Cardiac muscle cell (in vitro differentiated cells and primary cell): ENCODE measurements at places on chromosomes 12 and 14. TPM values are rescaled to one million over a fixed set of nuclear protein-coding genes. Genes with fewer than 3 reads are reported as not detected.

- no peak for DNase-seq
Observed at GRCh38 chr12:4153343-4153892, 120.1 kb upstream of the CCND2 start.

DNA sequence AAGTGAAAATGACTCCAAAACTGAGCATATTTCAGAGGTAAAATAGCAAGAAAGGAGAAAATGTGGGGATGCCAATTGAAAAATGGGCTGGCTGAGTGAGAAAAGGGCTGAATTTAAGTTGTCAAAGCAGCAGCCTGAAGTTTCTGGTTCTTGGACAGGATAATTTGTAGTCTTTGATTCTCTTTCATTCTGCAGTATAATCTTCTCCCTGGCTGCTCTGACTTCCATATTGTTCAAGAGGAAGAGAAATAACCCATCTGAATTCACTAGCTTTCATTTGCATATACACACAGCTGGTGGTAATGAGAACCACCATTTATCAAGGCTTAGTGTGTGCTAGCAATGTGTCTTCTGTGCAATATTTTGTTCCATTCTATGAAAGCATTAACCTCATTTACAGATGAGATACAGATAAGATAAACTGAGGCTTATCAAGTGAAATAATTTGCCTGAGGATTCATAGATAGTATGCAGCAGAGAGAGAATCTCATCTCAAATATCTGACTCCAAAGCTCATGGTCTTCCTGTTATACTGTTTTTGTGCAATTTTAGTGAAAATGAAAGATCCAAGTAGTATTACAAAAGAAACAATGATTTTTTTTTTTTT, 184.2 kb downstream of the TMTC2 start:
- no peak for DNase-seq

- no peak for DNase-seq
Observed at GRCh38 chr12:126914170-126914793, 1352.7 kb upstream of the TMEM132C start.

GRCh38 chr12:60666895-60667294, 1071.1 kb downstream of the SLC16A7 start:
- DNase-seq = no peak

GRCh38 chr14:101737414-101738339, 23.8 kb upstream of the PPP2R5C start:
- no peak for DNase-seq

DNA sequence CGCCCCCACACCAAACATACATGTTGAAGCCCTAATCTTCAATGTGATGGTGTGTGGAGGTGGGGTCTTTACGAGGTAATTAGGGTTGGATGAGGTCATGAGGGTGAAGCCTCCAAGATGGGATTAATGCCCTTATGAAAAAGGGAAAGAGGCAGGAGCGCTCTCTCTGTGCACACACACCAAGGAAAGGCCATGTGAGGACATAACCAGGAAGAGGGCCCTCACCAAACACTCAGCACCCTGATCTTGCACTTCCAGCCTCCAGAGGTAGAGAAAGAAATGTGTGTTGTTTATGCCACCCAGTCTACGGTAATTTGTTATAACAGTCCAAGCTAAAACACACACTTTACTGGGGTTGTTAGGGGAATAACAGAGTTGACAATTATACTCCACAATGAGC, 14.6 kb upstream of the PITPNM2 start:
- no peak for DNase-seq

DNA sequence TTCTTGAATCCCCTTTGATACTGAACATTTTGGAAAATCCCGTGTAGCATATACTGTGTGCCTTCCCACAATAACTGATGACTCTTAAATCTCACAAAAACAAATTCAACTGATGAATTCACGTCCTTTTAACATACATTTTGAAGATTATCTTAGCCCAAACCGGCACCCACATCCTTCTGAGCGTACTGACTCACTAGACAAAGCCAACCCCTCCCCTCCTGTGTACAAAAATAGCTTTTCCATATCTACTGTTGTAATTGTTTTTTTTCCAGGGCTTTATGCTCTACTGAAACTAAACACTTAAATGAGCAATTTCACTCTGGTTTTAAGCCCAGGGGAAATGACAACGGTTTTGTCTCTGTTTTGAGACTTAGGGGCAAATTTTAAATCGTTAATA, 109.4 kb upstream of the ATF7IP start:
- no peak for DNase-seq

- no peak for DNase-seq
Observed at GRCh38 chr14:70731447-70732239, 77.7 kb downstream of the MAP3K9 start.

DNA sequence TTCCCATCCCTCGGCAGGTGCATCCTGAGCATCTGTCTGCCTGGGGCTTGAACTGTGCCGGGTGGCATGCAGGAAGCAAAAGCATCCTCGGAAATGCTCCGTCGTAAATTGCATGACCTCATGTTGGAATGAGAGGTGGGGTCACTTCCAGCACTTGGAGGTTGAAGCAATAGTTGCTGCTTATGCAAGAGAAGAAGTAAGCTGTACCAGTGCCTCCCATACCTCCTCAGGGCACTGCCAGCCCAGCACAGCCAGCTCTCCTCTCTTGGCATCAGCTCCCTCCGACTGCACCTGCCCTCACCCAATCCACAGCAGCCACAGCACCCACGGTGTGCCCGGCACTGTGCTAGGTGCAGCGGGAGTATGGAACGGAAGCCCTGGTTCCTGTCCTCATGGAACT, 11.5 kb downstream of the TEAD4 start:
- DNase-seq = no peak

DNA sequence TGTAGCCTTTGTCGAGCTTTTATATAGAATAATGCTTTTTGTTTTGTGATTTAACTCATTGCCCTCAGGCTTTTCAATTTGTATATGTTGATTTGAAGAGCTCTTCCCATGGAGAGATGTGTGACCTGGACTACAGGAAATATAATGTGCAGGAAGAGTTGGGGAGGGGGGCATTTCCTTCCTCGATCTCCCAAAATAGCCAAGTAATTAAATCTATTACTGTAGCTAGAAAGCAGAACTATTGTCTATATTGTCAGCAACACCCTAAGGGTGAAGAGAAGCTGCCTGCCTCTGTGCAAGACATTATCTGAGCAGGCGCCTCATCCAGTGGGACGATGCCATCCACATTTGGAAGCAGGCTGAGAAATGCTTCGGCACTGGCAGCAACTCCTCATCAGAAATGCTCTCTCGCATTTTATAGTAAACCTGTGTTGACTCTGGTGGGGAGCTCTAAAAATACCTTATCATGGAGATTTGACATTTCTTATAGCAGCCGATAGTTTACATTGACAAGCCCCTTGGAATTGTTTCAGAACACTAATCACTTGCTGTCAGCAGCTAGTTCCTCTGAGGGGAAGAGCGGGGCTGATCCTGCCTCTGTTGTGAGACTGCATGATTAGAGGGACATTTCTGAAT, 392.5 kb upstream of the RGS6 start:
- DNase-seq = peak; percentile 25

DNA sequence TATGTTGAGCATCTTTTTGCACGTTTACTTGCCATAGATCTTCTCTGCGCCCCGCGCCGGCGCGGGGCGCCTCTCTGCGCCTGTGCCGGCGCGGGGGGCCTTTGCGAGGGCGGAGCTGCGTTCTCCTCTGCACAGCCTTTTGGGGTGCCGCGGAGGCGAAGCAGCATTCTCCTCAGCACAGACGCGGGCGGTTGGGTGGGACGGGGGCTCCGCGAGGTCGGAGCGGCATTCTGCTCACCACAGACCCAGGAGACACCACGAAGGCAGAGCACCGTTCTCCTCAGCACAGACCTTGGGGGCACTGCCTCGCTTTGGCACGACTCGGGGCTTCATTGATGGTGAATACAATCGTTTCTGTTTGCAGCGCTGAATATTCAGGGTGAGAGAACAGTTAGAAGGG, 28.5 kb upstream of the ANHX start:
- DNase-seq = no peak

- DNase-seq = no peak
Observed at GRCh38 chr12:114864837-114865551, 181.0 kb upstream of the TBX3 start.

DNA sequence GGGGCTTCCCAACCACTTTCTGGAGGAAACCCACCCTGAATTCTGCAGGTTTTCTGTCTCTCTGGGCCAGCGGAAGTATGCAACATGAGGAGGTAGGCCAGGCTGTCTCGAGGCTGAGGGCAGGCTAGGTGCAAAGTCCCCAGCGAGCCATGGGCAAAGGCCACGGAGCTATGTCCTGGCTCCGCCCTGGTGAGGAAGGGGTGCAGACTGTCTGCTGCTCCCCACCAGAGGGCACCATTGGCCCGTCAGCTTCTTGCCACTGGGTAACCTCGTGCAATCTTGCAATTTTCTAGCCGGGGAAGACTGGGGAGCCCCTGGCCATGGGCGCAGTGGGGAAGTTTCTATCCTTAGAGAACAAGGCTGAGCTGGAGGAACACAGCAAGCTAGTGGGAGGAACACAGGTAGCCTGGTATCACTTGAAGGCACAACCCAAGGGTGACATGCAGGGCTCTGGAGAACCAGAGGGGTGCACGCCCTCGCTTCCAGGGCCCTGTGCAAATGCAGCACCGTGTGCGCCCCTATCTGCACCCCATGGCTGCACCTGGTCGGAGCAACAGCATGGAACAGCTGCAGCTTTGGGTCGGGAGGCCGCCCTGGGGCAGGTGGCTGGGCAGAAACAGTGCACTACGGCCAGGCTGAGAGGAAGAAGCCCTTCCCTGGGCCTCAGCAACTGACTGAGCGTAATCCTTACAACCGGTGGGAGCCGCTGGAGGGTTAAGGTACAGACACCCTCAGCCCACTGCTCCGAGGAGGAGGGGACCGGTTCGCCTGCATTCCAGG, 27.6 kb upstream of the RPLP0 start:
- DNase-seq = peak; percentile 88

DNA sequence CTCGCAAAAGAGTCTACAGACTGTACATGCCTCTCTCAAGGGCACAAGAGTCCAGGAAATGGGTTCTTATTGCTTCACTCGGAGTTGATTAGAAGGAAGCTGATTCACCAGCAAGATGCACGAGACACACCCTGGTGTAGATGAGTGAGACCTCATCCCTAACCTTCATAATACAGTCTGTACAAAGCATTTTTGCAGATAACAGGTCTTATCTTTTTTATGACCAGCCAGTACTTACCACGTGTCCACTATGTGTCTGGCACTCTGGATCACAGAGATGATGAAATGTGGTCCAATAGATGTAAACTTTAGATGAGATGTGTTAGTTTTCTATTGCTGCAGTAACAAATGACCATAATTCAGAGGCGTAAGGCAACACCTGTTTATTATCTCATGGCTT, 53.4 kb upstream of the PWP1 start:
- no peak for DNase-seq

- DNase-seq = peak; percentile 54
Observed at GRCh38 chr14:61280526-61281185, 482 bp downstream of the TMEM30B start.

- no peak for DNase-seq
Observed at GRCh38 chr14:77378701-77379100, 1.5 kb downstream of the SAMD15 start.

- DNase-seq = no peak
Observed at GRCh38 chr12:92025462-92026207, 120.0 kb downstream of the BTG1 start.

GRCh38 chr12:30514666-30515065, 181.0 kb downstream of the IPO8 start:
- DNase-seq = no peak

GRCh38 chr12:18430425-18431048, 169.2 kb downstream of the PIK3C2G start:
- DNase-seq = peak; percentile 72

Gene TBC1D30
- 1.2 TPM in 2 replicates for polyA plus RNA-seq

Gene GARIN6
- polyA plus RNA-seq = not detected in 2 replicates

Gene KLRG1
- polyA plus RNA-seq = 13.1 and 15.6 TPM in 2 replicates

Gene ACSS3
- polyA plus RNA-seq = 15.9 and 18.5 TPM in 2 replicates

Gene KCNC2
- not detected in 2 replicates for polyA plus RNA-seq

Gene TCL1A
- not detected in 2 replicates for polyA plus RNA-seq

Gene RND1
- 3.5 and 7.2 TPM in 2 replicates for polyA plus RNA-seq

Gene SALL2
- 32.5 and 39.8 TPM in 2 replicates for polyA plus RNA-seq
